HS-27A (cell line): ENCODE measurements at places on chromosomes 11 and 22.

- DNase-seq, result no peak
Observed at GRCh38 chr11:64865286-64866172, 12.9 kb downstream of the EHD1 start.

DNA sequence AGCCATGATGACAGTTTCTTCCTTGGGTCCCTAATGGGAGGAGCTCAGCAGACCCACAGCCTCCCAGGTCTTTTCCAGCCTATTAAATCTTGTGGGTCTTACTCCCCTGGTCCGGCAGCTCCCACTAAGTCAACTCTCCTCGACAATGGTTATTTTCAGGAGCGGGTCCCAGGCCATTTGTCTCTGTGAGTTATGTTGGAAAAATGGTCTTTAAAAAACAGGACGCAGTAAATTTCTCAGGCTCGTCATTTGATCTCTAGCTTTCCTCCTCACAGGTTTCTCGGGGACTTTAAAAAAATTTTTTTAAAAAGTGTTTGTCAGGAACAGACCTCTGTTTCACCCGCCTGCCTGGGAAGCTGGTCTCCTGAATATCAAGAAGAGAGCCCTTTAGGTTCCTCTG, 397.5 kb upstream of the NARS2 start:
- no peak for DNase-seq

DNA sequence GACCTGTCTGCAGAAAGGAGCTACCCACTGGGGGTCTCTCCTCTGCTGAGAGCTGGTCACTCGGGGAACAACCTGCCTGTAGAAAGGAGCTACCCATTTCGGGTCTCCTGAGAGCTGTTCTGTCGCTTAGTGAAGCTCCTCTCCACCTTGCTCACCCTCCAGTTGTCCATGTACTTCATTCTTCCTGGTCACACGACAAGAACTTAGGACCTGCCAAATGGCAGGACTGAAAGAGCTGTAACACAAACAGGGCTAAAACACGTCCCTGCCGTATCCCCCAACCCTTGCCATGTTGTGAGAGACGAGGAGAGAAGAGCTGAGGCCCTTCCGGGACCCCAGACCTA, 24.1 kb upstream of the RNASEH2C start:
- no peak for DNase-seq

DNA sequence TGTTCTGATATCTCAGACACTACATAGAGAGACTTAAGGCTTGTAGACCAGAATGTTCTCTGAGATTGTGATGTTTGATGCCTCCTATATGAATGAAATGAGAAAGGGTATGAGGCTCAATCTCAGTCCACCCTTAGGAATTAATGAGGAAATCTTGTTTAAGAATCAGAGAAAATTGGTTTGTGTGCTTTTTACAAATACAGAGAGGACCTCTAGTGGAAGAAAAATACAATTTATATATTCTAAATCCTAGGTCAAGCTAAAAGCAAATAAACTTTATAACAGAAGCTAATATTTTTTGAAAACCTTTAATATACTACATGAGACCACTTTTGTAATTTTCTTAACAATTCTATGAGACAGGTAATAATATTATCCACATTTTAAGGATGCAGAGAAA, 5.0 kb upstream of the OR52H1 start:
- no peak for DNase-seq

DNA sequence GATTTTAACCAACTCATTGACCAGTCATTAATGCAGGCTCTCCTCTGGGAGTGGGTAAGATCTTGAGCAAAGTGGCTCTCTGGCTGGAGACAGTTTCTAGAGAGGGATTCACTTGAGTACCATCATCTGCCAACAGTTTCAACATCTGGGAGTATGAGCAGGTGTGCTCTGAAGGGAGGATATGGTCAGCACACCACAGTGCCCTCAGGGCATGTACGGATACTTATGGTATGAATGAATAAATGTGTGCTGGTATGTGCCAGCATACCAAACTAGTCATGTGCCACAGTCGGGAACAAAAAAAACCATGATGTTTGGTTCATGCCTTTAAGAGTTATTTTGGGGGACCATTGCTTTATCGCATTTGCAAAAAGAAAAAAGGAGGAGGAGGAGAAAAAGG, 1197.5 kb upstream of the TENM4 start:
- no peak for DNase-seq

- DNase-seq, result no peak
Observed at GRCh38 chr11:8239536-8240228, 24.0 kb downstream of the LMO1 start.

GRCh38 chr22:23289130-23289503, 108.8 kb downstream of the BCR start:
- no peak for DNase-seq

DNA sequence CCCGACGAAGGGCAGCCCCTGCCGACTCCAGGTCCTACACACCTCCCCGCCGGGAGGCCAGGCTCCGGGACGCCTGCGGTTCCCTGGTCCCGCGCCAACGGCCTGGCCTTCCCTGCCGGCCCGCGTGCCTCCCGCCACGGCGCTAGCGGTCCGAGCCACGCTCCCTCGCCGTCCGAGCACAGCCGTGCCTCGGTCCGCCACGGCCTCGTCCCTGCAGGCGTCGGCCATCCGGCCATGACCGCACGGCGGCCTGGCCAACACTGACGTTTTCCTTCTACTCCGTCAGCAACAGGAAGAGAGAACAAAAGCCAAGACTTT, 532 bp downstream of the EIF4G2 start:
- DNase-seq, result no peak

DNA sequence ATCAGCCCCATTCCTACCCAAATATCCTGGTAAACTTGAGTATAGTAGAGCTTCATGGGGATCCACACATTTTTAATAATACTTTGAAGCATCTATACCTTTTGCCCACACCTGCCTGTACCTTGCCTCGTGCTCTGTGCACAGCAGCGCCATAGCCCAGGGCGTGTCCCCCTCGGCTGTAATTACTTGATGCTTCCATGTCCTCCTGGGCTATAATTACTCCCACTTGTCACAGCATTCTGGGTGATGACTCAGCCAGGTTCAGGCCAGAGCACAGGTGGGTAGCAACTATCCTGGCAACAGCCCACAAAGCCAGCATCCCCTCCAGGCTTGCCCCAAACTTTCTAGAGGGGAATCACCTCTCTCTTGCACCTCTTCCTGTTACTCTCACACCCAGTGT, 23.7 kb upstream of the SLC36A4 start:
- no peak for DNase-seq
